Activated CD4-positive, alpha-beta T cell treated with anti-CD3 and anti-CD28 coated beads, Interleukin-2, amount 50 U/mL, for 24 hours (primary cell): ENCODE measurements at places on chromosomes 11 and 22.

DNA sequence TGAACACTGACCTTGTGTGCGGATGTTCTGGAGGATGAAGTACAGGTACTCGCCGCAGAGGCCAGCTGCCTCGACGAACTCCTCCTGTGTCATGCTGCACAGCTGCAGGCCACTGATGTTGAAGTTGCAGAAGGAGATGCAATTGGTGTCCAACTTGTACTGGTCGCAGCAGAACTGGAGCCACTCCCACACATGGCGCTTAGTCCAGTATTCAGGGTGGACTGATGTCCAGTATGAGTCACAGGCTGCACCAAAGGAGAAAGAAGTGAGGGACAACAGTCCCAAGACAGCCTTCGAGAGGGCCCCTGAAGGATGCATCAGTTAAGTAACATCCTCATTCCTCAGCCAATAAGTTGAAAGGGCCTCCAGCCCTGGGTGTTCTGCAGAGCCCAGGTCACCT, 20.1 kb downstream of the ELF5 start:
- no peak for DNase-seq

DNA sequence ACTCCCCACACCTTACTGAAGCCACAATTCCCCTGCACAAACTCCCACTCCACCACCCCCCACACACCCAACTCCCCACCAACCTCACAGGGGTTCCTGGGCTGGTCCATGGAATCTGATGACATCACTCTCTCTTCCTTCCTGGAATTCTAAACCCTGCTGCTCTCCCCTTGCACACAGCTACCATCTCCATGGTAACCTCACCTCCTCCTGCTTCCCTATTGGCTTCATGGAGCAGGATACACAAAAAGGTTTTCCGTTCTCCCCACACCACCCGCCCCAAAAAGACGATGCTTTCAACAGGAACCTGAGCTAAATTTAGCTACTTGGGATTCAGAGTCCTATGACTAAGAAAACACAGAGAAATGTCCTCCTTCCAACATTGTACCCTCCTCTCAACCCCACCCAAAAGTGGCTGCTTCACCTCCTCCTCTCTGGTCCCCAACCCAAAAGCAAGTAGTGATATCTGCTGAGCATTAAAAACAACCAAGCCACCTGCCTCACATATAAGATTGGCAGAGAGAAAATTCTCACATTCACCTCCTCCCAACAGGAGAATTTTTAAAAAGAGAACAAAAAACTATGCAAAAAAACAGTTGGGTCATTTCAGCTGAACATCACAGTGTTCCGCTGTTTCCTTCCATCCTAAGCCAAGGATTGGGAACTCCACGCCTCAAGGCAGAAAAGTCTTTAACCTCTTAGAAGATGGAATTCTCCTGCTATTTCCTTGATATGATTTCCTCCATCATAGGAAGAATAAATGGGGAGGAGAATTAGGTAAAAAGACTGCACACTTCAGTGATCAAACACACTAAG, 66.9 kb downstream of the RBFOX2 start:
- no peak for DNase-seq

DNA sequence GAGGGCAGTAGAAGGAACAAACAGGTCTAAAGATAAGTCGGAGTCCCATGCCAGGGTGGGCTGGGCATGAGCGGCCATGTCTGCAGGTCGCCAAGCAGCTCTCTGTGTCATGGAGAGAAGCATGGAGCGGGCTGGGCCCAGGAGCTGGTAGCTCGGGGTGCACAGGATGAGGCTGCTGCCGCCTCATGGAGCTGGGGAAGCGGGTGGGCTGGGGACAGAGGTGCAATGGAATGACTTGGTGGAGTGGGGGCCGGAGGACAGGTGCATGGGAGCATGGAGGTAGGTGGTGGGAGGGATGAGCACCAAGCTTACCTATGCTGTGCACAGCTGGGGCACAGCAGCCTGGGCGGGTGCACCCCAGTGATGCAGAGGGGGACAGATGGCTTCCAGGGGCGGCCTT, 3.6 kb downstream of the NRXN2 start:
- no peak for DNase-seq

DNA sequence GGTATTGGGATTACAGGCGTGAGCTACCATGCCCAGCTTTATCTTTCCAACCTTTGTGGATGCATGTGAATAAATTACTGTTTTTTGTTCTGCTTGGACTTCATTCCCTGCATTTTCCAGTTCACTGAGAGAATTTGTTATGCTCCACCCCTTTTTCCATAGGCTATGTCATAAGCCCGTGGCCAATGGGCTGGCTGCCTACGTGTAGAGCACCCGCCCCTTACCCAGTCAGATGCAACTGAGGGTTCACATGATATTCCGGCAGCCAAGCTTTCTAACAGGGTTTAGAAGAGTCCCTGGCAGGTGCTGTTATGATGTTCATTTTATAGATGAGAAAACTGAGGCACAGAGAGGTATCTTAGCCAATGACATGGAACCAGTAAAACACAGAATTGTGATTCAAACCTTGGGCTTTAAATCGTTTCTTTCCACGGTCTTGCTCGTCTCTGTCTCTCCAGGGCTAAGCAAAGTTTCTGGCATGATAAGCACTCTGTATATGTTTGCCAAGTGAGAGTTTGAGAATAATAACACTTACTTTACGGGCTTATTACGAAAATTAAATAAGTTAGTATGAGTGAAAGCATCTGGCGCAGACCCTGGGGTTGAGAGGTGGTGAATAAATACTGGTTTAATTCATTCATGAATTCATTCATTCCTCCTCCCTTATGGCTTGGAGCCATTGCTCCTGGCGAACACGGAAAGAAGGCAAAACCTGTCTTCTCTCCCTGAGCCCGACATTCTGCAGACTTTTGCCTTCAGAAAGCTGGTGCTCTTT, 42.4 kb upstream of the RASD2 start:
- DNase-seq: no peak

DNA sequence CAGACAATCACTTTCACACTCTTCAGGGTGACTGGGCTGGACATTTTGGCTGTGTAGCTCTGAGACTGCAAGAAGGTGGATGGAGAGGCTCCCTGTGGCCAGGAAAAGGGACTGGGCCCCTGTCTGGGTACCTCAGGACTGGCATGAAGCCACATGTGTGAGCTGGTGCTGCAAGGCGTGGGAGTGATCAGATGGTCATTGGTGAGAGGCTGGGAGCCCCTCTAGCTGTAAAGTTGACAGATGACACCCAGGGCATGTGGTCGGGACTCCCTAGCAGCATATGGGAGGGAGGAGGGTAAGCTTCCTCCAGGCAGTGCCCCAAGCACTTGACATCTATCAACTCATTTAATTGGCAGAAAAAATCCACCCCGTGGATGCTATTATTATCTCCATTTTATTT, 18.9 kb upstream of the CABP2 start:
- DNase-seq: no peak

- DNase-seq: no peak
These were observed 8.5 kb downstream of the RAB6A start for GRCh38 chr11:73752216-73752867.

DNA sequence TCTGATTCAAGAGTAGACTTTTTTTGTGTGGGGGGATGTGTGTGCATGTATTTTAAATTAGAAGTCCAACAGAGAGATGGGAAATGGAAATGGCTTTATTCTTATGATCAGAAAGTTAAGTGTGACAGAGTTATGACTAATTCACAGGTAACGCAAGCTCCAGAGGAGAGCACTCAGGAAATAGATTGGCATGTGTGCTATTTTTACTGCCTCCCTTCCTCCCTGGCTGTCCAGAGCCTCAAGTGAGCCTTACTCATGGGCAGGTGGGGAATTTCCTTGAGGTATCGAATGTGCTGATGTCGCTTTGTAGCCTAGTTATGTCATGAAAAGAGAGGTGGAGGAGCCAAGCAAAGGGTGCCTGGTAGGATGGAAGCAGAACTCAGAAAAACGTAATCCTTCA, 70.3 kb upstream of the BDNF start:
- no peak for DNase-seq

DNA sequence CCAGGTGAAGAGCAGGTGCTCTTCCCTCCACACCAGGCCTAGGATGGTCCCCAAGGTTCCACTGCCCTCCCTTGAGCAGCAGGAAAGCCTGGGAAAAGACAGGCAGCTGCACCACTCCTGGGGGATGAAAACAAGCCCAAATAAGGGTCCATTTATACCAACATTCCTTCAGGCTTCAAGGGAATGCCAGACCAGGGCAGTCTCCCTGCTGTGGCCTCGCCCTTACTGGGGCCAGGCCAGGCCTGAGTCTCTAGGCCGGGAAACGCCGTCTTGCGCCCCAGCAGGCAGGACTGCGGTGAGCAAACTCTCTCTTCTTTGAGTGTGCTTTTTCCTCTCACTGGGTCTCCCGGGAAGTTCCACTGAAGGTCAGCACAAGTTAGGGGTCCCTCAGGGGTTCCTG, 443.5 kb downstream of the SOX6 start:
- DNase-seq: no peak

DNA sequence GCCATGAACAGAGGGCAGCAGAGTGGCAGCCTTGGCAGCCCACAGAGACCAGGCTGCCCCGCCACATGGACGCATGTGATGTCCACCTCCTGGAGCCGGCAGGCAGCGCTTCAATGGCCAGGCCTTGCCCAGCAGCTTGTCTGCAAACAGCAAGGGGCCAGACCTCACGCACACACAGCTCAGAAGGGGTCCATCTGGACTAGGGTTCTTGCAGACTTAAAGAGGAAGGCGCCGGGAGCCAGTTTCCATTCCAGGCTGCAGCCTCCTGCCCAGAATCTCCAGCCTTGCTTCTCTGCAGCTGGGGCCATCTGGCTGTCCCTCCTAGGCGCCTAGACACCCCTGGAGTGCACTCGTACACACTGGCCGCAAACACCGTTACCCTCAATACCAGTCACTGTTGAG, 91.9 kb upstream of the TMEM45B start:
- DNase-seq: no peak

- DNase-seq: no peak
These were observed 913 bp upstream of the CD44 start for GRCh38 chr11:35138058-35138457.

GRCh38 chr11:4677948-4678347, 19.7 kb downstream of the OR51E2 start:
- DNase-seq: no peak

DNA sequence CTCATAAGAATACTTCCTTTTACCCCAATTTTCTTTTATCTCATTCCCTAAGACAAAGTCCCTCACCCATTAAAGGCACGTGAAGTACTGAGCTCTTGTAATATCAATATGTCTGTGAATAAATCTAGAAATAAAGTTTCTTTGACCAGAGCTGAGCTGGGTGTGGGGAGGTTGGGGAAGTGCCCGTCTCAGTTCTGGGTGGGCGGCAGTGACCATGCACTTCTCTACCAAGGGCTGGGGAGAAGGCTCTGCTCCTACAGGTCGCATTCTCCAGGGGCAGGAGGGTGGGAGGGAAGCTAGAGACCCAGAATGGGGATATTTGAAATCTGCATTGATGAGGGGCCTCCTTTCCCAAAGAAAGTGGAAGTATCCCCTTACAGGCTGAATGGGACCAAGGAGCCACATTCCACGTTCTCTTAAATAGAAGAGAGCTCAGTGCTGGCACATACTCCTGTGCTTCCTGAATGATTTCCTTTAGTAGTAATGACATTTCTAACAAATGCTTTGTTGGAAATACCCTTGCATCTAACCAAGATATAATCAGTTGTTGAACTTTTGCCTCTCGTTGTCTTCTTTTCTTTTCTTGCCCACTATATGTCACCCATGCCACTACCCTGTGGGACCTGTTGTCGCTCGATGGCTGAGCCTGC, 16.1 kb downstream of the RBX1 start:
- no peak for DNase-seq

DNA sequence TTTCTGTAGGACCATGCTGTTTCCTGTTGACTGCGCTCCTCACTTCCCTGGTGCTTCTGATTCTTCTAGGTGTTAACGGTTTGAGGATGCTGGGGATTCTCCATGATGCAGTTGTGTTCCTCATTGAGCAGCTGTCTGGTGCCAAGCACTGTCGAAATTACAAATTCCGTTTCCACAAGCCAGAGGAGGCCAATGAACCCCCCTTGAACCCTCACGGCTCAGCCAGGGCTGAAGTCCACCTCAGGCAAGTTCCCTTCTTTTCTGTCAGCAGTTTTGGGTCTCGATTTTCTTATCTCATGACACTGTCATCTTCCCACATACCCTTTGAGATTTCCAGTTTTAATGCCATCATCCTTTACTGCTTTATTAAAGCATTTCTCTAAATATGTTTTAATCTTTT, 7.7 kb upstream of the TTC36 start:
- no peak for DNase-seq

- no peak for DNase-seq
These were observed 43.5 kb downstream of the PPFIA1 start for GRCh38 chr11:70313945-70314344.

- no peak for DNase-seq
These were observed 30.3 kb upstream of the WNT7B start for GRCh38 chr22:46007003-46007847.

GRCh38 chr11:32098142-32098903, 7.4 kb downstream of the RCN1 start:
- no peak for DNase-seq

DNA sequence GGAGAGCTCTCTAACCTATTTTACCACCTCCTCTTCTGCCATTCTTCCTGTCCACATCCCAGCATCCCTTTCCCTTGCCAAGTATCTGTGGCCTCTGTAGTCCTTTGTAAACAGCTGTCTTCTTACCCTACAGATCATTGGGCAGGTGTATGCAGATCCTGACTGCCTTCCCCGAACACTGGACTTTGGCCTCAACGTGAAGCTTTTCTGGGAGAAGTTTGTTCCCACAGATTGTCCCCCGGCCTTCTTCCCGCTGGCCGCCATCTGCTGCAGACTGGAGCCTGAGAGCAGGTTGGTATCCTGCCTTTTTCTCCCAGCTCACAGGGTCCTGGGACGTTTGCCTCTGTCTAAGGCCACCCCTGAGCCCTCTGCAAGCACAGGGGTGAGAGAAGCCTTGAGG, 17.3 kb downstream of the PIK3IP1 start:
- no peak for DNase-seq

- no peak for DNase-seq
These were observed 133.1 kb upstream of the HSD17B12 start for GRCh38 chr11:43547430-43547831.

- DNase-seq: no peak
These were observed 180.8 kb downstream of the DBX1 start for GRCh38 chr11:19979519-19979845.

GRCh38 chr22:42410708-42411107, 21.5 kb downstream of the NFAM1 start:
- DNase-seq: no peak

DNA sequence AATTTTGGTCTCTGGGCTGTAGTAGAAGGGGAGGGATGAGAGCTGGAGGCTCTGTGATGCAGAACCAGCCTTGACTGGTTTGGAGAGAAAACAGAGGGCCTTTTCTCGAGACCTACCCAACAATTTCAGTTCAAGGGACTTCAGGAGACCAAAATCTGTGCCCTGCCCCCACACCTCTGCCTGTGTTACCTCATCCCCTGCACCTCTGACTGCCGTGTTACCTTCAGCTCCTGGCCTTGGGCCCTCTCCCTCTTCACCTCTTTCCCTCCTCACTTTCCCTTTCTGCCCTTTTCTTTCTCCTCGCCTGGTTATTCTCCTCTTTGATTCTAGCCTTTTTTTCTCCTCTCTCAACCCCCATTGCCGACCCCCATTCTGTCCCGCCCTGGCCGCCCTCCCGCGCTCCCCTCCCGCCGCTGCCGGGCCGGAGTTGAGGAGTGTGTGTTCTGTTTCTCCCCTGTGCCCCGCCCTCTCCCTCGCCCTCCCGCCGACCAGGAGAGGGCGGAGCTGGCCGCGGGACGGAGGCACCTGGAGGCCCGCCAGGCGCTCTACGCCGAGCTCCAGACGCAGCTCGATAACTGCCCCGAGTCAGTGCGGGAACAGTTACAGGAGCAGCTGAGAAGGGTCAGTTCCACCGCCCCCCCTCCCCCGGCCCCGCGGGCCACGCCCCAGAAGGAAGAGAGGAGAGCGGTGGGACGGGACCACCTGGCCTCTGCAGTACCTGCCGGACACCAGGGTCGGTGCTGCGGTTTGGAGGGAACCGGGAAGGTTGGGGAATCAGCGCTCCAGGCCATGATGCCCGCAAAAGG, 27.2 kb downstream of the PHLDB1 start:
- DNase-seq: no peak
